Stimulated activated CD8-positive, alpha-beta memory T cell treated with anti-CD3 and anti-CD28 coated beads, Interleukin-7, amount 100 ng/mL, for 48 hours (primary cell): ENCODE measurements at places on chromosomes 6 and 20.

GRCh38 chr6:138528137-138528536 lies 28.8 kb upstream of the NHSL1 start:
- DNase-seq = no peak

DNA sequence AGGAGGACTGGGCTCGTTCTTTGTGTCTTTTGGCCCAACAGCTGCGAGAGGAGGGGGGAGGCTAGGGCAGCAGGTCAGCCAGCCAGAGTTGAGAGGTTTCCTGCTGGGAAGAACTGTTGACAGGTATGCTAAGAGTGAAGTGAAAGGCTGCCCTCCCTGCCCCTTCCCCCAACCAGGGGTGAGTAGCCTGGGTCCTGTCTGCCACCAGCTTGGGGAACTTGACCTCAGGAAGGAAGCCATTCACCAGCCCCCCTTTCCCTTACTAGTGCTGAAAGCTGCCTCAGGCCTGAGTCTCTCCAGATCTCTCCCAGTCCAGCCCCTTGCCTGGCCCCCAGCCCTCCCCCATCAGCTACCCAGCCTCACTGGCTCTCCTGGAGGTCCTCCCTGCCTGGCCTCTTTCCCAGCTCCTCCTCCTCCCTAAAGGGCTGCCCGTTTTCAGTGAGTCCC lies 20.7 kb upstream of the ZNF76 start:
- no peak for DNase-seq

GRCh38 chr6:159075506-159076228 lies 30.9 kb upstream of the TAGAP start:
- DNase-seq = no peak

- peak; percentile 51 for DNase-seq
Measured at GRCh38 chr20:45311589-45312211, 3.6 kb upstream of the MATN4 start.

GRCh38 chr6:10381133-10381829 lies 33.6 kb downstream of the TFAP2A start:
- DNase-seq = no peak

- DNase-seq = no peak
Measured at GRCh38 chr20:44080064-44080463, 106.9 kb downstream of the JPH2 start.

- no peak for DNase-seq
Measured at GRCh38 chr6:11815231-11815630, 36.6 kb upstream of the ADTRP start.

GRCh38 chr6:72699159-72699558 lies 77.3 kb downstream of the KCNQ5 start:
- DNase-seq = no peak

- DNase-seq = no peak
Measured at GRCh38 chr20:53255102-53255710, 283.0 kb downstream of the TSHZ2 start.

- no peak for DNase-seq
Measured at GRCh38 chr6:143529095-143529494, 17.6 kb upstream of the FUCA2 start.

- DNase-seq = no peak
Measured at GRCh38 chr6:7236306-7237209, 76.4 kb downstream of the SSR1 start.

DNA sequence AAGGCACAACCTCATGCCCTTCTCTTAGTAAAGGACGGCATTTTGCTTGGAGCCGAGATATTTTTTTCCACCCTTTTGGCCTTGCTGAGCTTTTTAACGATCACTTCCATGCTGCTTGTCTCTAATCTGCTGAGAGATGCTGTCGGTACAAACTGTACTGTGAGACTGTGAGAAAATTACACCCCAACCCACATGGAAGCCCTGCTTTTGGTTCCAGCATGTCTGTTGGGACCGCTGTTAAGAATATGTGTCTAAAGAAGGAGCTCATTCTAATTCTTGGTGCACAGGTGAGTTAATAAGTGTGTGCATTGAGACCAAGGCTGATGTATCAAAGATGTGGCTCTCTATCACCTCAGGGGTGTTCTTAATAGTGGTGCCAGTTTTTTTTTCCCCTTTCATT lies 304.5 kb upstream of the MAP3K7 start:
- DNase-seq = no peak

DNA sequence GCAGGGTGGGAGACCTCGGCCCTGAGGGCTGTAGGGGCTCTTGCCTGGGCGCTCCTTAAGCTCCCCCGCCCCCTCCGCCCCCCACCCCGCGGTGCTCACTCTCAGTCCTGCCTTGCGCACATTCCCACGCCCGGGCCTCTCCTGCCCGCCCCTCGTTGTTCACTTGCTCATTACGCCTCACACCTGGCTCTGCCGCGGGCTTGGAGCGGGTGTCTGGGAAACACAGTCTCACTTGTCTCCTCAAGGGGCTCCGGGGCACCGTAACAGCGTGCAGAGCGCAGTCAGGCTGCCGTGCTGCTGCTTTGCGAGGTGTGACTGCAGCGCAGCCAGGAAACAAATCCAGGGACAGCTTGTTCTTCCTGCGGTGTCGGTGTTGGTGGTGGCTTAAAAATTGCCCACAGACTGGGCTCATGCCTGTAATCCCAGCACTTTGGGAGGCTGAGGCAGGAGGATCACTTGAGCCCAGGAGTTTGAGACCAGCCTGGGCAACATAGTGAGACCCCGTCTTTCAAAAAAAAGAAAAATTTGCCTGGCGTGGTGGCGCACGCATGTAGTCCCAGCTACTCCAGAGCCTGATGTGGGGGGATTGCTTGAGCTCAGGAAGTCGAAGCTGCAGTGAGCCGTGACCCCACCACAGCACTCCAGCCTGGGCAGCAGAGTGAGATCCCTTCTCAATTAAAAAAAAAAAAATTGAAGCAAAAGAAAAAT lies 4.6 kb downstream of the NPBWR2 start:
- no peak for DNase-seq

DNA sequence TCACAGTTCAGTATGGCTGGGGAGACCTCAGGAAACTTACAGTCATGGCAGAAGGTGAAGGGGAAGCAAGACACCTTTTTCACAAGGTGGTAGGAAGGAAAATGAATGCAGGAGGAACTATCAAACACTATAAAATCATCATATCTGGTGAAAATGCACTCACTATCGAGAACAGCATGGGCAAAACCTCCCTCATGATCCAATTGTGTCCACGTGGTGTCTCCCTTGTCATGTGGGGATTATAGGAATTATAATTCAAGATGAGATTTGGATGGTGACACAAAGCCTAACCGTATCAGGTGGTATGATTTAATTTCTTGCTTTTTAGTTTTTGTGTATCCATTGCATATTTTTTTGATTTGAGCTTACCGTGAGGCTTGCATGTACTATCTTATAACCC lies 133.2 kb upstream of the SYNCRIP start:
- no peak for DNase-seq

- DNase-seq = no peak
Measured at GRCh38 chr20:38757145-38757775, 9.0 kb downstream of the ACTR5 start.

GRCh38 chr6:2766767-2767656 lies 1.8 kb downstream of the WRNIP1 start:
- DNase-seq = no peak

GRCh38 chr20:49821381-49821780 lies 8.8 kb downstream of the SLC9A8 start:
- no peak for DNase-seq

DNA sequence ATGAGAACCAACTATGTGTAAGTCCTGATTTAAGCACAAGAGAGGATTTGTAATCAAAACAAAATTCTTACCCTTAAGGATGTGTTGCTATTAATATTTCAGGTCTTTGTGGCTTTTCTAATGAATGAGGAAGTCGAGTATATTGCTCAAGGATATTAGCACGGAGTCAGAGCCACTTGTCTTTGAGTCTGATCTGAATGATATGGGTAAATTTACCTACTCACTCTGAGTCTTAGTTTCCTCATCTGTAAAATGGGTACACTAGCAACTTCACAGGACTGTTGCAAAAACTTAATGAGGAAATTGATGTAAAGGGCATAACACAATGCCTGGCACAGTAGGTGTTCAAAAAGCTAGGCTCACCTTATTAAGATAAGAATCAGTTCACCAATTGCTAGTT lies 30.0 kb upstream of the QKI start:
- DNase-seq = no peak

- DNase-seq = no peak
Measured at GRCh38 chr6:50724381-50725124, 11.2 kb downstream of the TFAP2D start.

DNA sequence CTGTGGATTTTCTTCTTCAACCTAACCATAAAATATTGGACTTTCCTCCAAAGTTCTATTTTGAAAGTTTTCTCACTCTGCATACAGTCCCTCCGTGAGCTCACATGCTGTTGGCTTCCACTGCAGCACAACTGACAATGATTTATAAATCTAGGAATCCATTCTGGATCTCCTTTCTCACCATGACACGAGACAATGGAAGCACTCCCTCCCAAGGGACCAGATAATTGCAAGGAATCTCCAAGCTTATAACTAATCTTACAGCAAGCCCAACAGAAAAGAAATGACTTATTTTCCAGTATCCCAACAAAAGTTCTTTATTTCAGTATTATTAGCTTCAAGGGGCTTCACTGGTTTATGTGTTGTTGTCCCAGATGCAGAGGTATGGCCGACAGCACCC lies 729.0 kb downstream of the RFPL4B start:
- DNase-seq = no peak

DNA sequence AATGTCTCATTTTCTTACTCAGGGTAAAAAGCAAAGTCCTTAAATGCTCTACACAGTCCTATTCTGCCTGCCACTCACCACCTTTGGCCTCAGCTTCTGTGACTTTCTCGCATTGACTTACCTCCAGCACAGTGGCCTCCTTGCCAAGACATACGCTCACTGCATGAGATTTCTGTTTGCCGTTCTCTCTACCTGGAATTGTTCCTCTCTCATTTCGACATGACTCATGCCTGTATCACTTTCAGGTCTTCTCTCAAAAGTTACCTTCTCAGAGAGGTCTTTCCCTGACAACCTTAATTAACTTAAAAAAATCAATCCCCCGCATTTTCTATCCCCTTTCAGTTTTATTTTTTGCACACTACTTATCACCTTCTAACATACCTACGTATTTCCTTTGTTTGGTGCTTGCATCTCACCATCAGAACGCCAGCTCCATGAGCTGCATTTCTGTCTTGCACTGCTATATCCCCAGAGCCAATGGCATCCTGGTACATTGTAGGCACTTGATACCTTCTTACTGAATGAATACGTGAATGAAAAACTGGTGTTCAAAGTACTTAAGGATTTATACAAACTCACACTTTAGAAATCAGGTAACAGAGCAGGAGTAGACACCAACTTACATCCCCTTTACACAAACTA lies 24.5 kb downstream of the TENT5A start:
- DNase-seq = no peak

DNA sequence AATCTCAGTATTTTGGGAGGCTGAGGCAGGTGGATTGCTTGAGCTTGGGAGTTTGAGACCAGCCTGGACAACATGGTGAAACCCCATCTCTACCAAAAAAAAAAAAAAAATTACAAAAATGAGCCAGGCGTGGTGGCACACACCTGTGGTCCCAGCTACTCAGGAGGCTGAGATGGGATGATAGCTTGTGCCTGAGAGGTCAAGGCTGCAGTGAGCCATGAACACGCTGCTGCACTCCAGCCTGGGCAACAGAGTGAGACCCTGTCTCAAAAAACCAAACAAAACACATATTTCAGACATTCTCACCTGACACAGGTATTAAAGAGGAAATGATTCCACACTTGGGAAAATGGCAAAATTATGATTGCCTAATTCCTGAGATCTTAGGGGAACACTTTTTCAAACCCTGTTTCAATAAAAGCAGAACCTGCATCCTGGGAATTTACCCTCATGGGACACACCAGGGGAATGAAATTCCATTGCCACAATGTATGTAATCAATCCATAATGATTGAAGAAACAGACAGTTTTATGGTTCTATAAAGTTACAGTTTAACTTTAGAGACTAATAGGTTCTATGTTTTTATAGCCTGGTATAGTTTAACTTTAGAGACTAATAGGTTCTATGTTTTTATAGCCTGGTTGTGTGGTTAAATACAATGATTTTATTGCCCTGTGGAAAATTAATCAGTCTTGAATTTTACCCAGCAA lies 29.6 kb upstream of the DNAAF9 start:
- DNase-seq = no peak

DNA sequence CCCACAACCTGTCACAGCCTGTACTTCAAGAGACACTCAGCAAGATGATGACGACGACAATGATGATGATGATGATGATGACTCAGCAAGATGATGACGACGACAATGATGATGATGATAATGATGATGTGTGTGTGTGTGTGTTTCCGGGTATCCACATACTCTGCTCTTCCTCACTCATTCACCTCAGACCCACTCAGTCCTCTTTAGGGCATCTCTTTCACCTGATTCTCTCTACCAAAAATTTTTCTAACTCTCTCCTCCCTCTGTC lies 1.2 kb upstream of the EIF6 start:
- no peak for DNase-seq

GRCh38 chr6:165820407-165820806 lies 157.4 kb upstream of the PDE10A start:
- DNase-seq = no peak

- DNase-seq = no peak
Measured at GRCh38 chr6:97674802-97675201, 391.8 kb upstream of the MMS22L start.

- no peak for DNase-seq
Measured at GRCh38 chr20:22512911-22513489, 71.4 kb downstream of the FOXA2 start.

GRCh38 chr20:23570178-23570760 lies 2.0 kb upstream of the CST9L start:
- no peak for DNase-seq

DNA sequence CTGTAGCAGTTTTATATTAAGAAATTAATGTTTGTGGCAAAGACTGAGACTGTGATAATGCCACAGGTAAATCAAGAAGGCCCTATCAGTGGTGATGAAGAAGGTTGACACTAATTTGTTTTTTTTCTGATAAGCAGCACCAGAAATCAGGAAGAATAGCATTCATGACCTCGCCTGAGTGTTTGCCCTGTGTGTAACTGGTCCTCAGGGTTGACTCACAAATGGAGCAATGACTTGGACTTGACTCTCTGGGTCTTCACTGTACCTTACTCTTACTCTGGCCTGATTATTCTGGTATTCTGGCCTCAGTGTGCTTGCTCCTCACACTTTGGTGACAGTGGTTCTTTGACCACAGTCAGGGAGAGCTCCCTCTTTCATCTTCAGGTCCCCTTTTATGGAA lies 243.9 kb downstream of the HAO1 start:
- no peak for DNase-seq

DNA sequence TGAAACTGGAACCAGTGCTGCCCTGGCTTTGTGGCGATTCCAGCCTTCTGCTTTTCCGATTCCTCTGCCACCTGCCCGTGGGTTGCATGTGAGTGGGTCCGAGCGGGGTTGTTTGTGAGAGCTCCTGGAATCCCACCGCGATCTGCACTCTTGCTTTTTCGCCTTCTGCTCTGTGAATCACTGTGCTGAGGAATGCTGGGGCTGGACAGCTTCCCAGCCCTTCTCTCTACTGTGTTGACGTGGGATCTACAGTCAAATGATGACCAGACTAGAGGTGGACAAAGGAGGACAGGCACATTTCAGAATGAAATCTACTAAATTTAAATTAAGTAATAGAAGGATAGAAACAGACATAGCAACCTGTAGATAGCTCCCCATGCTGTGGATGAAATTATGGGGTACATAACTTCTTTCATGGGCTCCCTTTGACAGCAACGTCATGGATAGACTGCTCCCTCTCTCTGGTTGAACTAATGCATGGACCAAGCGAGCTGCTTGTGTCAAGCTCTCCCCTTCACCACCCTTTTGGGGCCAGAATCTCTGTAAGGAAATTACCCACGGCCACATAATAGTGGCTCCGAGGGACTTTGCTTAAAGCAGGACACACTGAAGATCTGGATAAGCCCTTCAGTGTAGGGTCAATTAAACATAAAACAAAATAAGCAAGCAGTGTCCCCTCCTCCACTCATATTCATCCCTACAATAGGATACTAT lies 2.0 kb downstream of the FNDC1 start:
- DNase-seq = no peak
